ENCODE measurements at places on chromosomes 3 and 15. TPM values are rescaled to one million over a fixed set of nuclear protein-coding genes. Genes with fewer than 3 reads are reported as not detected.

The FBXW12 gene
- not detected for total RNA-seq

The TMC3 gene
- not detected for total RNA-seq

The PRICKLE2 gene
- 17.1 TPM for total RNA-seq

The TUSC7 gene
- total RNA-seq = not detected

The IGSF11 gene
- 0.12 TPM for total RNA-seq

Measured in smooth muscle cell of the coronary artery (primary cell).